ENCODE measurements at places on chromosomes 6 and 20.

- DNase-seq = peak; percentile 72
Measured at GRCh38 chr6:110039364-110039980, 61.4 kb downstream of the GPR6 start.

- DNase-seq = no peak
Measured at GRCh38 chr6:39812853-39813533, 20.8 kb downstream of the DAAM2 start.

GRCh38 chr6:143701349-143702234, 23.8 kb downstream of the PHACTR2 start:
- no peak for DNase-seq

DNA sequence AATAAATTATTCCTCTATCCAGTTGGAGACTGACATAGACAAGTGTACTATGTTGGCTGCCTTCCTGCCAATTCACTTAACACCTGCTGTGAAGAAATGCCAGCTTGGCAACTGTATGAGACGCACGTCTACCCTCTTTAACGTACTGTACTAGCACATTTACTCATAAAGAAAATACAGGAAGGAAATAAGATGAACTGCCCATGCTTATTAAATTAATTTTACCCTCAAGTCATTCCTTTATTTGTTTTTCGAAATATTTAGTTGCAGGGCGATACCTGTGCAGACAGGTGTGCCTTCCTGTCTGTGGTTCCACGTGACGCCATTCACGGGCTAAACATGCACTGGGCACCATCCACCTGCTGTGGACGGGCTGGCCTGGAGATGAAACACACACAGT, 52.0 kb downstream of the PSMG4 start:
- no peak for DNase-seq

DNA sequence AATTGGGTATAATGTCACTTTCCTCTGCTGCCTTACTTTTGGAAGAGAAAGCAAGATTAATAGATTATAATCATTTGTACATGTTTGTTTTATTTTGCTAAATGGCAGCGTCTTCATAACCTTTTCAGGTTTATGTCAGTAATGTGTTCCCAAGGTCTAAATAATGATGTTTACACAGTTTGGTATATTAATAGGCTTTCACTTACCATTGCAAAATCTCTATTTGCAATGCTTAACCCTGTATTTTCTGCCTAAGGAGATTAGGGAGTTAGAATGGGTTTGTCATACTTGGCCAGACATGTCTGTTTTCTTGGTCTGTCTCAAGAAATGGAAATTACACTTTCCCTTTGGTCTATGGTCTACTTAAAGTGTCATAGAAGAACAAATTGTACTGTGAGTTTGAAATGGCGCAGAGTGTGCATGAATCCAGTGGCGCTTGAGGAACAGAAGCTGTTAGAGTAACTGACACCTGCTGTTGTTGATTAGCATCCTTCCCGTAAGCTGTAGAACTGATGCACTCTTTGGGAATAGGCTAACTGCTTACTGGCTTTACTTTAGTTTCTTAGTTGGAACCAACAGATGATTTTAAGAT, 261.1 kb downstream of the SAMD5 start:
- DNase-seq = no peak

- DNase-seq = no peak
Measured at GRCh38 chr6:34531580-34532201, 24.4 kb downstream of the SPDEF start.

DNA sequence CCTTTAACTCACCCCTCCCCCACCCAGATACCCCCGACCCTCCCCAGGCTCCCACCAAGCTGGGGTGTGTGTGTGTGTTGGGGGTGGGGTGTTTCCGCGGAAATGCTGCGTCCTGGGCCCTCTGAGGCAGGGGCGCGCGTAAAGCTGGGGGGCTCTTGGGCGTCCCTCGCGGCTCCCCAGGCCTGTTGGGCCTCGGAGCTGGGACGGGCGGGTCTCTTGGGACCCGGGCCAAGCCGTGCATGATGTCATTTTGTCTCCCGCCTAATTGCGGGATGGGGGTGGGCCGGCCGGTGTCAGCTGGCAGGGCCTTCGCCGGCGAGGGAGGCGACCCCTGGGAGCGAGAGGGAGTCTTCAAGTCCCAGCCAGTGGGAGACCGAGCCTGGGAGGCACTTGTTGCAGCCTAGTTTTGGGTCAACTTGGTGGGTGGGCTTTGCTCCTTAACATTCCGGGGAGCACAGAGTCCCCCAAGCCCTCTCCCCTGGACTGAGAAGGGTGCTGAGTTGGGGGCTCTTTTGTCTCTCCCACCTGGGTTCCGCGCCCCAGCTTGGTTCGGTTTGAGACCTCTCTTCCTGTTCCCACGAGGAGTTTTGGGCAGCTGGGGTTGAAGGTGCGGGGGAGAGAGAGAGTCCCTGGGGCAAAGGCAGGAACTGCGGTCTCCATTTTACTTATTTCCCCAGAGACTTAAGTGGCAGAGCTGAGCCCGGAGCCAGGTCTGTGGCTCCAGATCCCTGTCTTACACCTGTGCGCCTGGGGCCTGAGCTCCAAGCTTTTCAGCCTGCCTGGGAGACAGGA, 623 bp downstream of the MYBL2 start:
- DNase-seq = no peak

DNA sequence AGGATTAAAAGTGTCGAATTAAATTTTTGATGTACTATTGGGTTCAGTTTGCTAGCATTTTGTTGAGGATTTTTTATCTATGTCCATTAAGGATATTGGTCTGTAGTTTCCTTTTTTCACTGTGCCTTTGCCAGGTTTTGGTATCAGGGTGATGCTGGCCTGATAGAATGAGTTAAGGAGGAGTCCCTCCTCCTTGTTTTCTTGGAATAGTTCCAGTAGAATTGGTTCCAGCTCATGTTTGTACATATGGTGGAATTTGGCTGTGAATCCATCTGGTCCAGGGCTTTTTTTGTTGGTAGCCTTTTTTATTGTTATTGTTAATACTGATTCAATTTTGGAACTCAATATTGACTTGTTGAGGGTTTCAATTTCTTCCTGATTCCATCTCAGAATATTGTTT, 141.8 kb downstream of the SIM1 start:
- no peak for DNase-seq

DNA sequence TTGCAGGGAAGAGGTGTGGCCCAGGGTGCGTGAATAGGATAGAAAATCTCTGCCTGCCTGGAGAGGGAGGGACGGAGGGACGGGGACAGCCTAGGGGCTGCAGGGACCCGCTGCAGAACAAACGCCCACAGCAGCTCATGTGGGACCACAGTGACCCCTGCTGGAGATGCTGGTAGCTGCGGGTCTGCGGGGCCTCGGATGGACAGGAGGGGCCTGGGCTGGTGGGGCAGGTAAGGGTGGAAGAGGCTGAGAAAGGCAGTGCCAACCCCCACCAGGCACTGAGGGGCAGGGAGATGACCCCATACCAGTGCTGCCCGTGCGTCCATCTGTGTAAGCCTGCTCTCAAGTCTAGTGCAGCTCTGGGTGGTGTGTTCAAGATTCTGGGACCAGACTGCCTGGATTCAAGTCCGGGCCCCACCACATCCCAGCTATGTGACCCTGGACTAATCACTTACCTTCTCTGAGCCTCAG, 39.4 kb downstream of the KIAA1755 start:
- peak; percentile 60 for DNase-seq

GRCh38 chr6:142855893-142856623, 88.9 kb downstream of the HIVEP2 start:
- no peak for DNase-seq

- DNase-seq = no peak
Measured at GRCh38 chr6:44150317-44150917, 8.2 kb upstream of the CAPN11 start.

DNA sequence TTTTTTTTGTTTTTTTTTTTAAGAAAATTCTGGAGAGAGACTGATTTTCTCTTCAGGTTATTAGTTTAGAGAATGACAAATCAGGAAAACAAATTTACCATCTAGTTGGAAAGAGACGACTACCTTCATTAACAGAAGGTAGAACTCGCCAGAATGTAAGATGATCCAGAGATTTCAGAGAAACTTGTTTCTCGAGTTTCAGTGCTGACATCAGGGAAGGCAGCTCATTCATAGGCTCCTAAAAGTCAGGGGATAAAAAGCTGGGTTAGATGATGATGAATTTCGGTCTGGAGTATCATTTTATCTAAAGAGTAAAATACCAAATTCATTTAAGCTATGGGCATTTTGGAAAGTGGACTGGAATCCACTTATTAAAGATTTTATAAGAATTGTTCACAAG, 27.9 kb downstream of the ZNF334 start:
- DNase-seq = no peak
